ENCODE measurements at places on chromosomes 4 and X.

- peak; percentile 70 for DNase-seq
Observed at GRCh38 chrX:155048977-155049619, 21.8 kb downstream of the CMC4 start.

DNA sequence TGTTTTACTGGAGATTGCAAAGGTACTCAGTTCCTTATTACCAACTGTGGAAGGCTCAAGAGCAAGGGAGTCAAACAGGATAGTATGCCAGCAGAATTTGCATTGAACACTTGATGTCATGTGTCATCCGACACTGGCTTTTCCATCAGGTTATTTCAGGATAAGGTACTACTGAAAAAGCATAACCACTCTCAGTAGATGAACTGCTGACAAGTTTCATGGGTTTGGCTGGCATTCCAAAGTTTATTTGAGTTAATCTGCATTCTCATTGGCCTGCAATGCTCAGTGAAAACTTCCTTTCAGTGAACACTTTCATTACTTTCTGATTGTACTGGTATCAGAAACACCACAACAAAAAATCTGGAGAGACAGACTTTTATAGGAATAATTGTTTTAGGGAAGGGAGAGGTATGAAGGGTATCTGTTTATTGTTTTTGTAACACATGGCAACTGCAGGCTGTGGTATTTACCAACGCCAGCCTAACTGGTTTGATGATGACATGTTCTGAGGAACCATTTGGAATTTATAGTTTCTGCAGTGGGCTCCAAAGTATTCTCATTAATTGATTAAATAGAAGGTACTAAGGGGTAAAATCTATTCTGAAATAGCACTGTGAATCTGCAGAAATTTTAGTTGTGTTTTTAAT lies 345.7 kb upstream of the NR3C2 start:
- DNase-seq: no peak

DNA sequence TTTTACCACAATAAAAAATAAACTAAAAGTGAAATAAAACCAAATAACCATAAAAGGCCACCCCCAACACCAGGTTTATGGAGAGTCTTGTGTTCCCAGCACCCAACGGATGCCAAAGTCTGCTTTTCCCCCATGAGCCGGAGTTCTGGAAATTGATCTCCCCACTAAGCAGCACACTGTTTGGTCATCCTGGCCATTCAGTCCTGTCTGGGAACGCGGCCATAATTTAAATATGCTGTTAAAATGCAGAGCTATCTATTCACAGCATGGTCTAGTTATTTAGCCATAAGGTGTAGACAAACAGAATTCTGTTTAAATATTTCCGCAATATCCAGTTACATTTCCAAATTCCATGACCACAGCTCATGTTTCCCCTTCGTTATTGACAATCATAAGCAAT lies 129.6 kb upstream of the TBL1X start:
- no peak for DNase-seq

GRCh38 chr4:52987392-52988056 lies 125.4 kb downstream of the RASL11B start:
- DNase-seq: no peak

DNA sequence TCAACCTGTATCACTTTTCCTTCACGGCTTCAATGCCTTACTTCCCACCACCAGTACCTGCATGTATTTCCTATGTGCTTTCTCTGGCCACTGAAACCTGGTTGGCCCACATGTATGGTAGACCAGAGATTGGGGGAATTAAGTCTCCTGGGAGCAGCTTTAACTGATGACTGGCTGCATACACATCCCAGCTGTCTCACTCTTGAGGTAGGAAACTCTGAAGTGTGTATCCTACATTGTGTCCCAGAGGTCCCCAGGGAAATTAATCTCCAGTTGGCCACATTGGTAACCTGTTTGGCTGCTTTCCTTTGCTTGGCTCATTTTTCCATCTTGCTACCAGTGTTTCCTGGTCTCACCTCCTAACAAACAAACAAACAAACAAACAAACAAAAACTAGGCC lies 124.4 kb downstream of the ZNF827 start:
- DNase-seq: no peak

DNA sequence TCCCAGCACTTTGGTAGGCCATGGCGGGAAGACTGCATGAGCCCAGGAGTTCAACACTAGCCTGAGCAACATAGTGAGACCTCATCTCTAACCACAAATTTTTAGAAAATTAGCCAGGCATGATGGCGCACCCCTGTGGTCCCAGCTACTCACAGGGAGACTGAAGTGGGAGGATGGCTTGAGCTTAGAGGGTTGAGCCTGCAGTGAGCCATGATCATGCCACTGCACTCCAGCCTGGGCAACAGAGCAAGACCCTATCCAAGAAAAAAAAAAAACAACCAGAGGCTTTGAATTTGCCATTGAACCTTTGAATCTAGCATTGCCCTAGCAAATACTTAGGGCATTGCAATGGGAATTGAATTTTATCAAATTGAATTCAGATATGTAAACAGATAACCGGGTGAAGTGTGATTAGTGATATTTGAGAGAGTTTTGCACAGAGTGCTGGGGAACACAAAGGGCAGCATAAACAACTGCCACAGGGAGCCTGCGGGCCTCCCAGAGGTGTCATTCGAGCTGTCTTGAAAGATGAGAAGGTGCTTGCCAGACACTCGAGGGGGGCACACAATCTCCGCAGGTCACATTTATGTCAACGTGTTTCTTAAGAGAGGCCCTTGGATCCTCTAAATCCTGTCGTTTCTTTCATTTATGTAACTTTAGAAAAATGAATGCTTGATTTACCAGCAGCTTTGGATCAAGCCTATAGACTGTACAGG lies 200.3 kb downstream of the AASDH start:
- DNase-seq: no peak

- peak; percentile 69 for DNase-seq
Observed at GRCh38 chrX:131747173-131747572, 203.3 kb downstream of the OR13H1 start.

DNA sequence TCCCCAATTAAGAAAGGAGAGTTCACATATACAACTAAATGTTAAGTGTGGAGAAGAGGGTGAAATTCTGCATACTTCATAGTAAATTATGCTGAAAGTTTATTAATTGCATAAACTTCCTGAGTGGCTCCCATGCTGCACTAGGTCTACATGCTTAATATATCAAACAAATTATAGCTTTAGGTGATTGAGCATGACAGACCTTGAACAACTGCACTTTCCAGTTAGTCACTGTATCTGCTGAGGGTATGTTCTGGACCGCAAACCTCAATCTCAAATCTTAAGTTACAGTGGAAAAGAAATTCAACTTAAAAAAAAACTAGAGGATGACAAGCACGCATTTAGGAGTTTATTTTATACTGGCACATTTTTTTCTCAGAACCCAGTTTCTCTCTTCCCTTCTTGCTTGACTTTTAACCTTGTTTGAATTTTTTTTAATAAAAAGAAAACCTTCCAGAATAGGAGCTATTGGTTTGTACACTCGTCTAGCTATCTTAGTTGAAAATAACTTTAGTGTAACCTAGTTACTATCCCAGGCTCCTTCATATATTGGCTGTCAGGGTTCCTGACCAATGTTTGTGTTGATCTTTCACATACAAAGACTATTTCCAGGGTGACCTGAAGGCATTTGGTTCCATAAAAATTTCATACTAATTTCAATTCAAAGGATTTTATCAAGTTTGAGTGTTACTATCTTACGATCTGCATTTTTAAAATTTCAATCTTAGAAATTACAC lies 10.2 kb upstream of the FAM120C start:
- DNase-seq: no peak

- no peak for DNase-seq
Observed at GRCh38 chrX:30637874-30638815, 15.1 kb upstream of the GK start.

GRCh38 chr4:114078636-114079035 lies 99.2 kb upstream of the ARSJ start:
- no peak for DNase-seq

DNA sequence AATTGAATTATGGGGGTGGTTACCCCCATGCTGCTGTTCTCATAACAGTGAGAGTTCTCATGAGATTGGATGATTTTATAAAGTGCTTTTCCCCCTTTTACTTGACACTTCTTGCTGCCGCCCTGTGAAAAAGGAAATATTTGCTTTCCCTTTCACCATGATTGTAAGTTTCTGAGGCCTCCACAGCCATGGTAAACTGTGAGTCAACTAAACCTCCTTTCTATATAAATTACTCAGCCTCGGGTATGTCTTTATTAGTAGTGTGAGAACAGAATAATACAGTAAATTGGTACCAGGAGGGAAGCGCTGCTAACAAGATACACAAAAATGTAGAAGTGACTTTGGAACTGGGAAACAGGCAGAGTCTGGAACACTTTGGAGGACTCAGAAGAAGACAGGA lies 1070.8 kb downstream of the FAM133A start:
- DNase-seq: no peak

GRCh38 chr4:159239629-159240028 lies 136.8 kb downstream of the RAPGEF2 start:
- DNase-seq: no peak

DNA sequence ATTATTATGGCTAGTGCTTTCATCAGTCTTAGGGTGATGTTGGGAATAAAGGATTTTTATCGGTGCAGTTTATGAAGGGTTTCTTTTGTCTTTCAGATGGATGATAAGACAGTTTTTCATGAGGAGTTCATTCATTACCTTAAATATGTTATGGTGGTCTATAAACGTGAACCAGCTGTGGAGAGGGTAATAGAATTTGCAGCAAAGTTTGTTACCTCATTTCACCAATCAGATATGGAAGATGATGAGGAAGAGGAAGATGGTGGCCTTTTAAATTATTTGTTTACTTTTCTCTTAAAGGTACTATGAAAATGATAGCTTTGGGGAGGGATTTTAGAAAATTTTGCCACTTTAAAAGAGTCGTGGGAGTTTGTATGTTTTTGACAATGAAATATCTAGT lies 1.3 kb downstream of the NCAPG start:
- no peak for DNase-seq

DNA sequence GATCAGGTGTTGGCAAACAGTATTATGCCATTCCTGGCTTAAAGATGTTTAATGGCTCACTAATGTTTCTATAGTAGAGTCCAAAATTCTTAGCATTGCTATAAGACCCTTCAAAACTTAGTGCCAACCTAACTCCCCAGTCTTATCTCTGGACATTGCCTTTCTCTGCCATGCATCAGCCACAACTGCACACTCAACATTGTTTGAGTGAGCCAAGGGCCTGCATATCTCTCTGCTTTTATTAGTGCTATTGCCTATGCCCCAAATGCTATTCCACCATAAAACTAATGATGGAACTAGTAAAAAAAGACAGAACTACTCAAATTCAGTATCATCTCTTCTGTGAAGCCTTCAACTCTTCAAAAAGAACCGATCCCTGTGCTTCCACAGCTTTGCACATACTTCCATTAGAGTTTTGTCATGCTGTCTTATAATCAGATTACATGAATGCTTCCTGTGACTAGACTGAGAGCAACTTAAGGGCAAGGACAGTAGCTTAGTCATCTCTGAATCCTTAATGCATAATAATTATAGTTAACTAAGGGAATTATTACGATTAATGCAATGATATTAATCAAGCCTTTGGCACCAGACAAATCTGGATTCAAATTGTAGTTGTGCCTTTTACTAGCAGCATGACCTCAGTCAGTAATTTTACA lies 53.7 kb downstream of the CHM start:
- no peak for DNase-seq

Measured in CD8-positive, alpha-beta T cell (primary cell).